ENCODE measurements at places on chromosomes 7 and 10.

DNA sequence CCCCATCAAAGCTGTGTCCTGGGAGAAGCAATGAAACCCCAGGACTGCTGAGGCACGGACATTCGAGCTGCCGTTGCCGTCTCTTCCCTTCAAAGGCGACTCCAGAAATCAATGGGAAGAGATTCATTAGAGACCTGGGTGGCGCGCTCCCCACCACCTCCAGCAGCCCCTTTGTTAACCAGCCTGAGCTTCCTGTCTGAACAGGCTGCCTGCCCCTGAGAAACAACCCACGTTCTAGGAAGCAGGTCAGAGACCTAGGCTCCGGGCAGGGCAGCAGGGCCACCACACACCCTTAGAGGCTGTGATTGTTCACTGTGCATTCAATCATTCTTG, 110.9 kb upstream of the PPIF start:
- no peak for DNase-seq

GRCh38 chr10:29553544-29554250, 81.1 kb downstream of the SVIL start:
- no peak for DNase-seq

DNA sequence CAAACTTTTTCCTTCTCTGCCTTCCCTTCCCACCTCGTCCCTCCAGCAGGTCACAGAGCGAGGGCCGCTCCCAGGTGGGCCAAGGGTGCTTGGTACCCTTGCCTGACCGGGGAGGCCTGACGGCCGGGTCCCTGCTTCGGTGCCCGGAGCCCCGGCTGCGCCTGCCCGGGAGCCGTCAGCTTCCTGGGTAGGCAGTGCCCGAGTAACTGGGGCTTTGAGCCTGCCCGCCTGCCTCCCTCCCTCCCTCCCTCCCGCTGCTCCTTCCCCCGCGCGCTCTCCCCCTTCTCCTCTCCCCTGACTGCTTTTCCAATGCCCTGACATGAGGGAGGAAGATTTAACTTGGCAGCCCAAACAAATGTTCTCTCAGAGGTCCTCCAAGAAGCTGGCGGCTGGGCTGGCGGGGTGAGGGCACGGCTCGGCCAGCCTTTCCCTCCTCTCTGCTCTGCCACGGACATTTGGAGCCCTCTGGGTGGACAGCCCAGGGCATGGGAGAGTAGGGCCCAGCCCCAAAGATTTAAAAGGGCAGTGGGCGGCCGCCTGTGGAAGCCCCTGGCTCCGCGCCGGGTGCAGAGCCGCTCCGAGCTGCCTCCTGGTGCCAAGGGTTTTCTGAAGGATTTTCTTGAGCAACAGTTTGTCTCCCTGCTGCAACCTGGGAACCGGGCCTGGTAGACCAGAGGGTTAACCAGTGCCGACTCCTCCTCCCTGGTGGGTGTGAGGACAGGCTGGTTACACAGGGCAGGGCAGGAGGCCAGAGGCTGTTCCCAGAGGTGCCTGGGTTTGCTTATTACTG, 2.0 kb downstream of the ZMIZ1 start:
- DNase-seq, result peak; percentile 61

GRCh38 chr7:114109721-114110120, 190.9 kb upstream of the PPP1R3A start:
- no peak for DNase-seq

- DNase-seq, result no peak
Observed at GRCh38 chr7:495761-496321, 23.8 kb downstream of the PDGFA start.

DNA sequence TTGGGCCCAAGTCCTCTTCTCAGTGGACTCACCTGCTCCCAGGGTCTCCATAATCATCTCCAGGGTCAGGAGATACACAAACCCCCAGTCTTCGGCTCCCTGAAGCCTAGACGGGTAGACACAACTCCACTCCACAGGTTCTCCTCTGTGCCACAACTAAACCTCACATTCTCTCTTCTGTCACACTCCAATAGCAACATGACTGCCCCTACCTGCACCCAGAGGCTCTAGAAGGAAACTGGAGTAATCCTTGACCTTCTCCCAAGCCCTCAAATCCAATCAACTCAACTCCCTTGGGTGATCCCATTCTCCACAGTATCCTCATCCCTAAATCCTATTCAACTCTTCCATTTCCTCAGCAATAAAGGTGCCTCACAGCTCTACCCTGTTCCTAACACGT, 16.2 kb downstream of the HNRNPF start:
- no peak for DNase-seq

GRCh38 chr7:134440067-134440466, 18.8 kb downstream of the AKR1B1 start:
- no peak for DNase-seq

GRCh38 chr10:110834629-110835301, 37.0 kb upstream of the PDCD4 start:
- DNase-seq, result no peak

DNA sequence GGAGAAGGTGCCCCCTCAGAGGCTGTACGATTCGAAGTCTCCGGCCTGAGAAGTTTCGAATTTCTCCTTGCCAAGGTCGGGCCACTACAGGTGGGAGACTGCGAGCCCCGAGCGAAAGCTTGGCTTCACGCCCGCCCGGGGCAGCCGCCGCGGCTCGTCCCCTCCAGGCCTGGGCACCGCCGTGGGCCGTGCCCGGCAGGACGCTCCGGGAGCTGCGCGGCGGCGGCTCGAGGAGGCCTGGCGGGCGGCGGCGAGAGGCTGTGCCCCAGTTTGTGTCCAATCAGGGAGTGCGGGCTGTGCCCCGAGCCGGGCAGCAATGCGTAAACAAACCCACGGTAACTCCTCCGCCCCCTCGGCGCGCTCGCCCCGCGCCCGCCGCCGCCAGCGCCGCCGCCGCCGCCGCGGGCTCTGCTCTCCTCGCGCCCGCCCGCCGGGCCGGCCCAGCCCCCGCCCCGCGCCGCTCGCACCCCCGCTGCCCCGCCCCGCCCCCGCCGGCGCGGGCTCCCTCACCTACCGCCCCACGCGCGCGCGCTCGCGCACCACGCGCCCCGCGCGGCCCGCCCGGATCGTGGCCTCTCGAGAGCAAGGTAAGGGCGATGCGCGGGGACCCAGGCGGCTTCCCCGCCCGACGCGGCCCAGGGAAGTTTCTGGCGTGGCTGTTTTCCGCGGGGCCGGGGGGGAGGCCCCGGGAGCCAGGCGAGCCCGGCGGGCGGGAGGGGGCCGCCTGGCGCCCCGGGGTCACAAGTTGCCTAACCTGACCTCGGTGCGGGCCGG, 57.8 kb upstream of the PCGF5 start:
- no peak for DNase-seq

DNA sequence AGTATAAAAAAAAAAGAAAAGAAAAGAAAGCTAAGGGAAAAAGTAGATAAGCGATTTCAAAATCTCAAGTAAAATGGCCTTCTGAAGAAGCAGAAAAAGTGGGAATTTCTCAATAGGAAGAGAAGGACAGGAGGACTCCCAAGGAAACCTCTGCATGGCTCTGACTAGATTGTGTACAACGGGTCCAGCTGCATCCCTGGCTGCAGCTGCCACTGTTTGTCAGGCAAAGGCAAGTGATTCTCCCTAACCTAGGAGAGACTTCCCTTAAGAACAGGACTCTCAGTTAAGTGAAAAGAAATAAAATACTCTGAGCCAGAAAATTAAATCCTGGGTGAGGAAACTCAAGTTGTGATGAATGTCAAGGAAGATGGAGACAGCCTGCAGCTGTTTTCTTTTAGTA, 298.6 kb upstream of the KIAA1217 start:
- DNase-seq, result no peak

DNA sequence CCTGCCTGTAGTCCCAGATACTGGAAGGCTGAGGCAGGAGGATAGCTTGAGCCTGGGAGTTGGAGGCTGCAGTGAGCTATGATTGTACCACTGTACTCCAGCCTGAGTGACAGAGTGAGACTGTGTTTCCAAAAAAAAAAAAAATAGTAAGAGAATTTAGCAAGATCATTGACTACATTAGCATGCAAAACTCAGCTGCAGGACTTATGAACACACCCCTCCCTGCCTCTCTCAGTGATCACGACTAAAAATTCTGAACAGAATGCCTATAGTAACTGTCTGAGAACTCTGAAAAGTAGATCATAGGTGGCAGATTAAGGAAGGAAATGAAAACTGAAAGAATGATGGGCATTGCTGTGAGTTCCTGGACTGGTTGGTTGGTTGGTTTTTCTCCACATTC, 50.5 kb downstream of the MYL10 start:
- no peak for DNase-seq

DNA sequence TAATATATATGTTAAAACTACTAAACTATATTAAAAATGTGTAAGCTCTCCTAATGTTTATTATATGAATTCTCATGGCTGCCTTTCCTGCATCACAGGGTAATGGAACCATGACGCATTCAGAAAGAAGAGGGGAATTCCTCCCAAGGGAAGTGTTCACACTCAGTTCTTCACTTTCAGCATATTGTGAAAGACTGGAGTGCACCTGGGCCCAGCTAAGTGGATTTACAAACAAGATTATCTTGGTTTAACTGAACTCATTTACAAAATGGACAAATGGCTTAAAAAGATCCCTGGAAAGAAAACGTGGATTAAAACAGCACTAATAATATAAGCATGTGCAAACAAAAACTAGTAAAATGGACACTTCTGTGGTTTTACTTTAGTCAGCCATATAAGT, 149.8 kb downstream of the DOCK4 start:
- DNase-seq, result no peak

GRCh38 chr10:80324086-80324485, 32.5 kb downstream of the DYDC1 start:
- DNase-seq, result no peak

GRCh38 chr10:43199684-43200537, 61.7 kb downstream of the CSGALNACT2 start:
- no peak for DNase-seq

GRCh38 chr10:104274762-104275721, 6.1 kb downstream of the GSTO2 start:
- DNase-seq, result no peak

- no peak for DNase-seq
Observed at GRCh38 chr10:77236029-77236428, 401.6 kb downstream of the KCNMA1 start.

DNA sequence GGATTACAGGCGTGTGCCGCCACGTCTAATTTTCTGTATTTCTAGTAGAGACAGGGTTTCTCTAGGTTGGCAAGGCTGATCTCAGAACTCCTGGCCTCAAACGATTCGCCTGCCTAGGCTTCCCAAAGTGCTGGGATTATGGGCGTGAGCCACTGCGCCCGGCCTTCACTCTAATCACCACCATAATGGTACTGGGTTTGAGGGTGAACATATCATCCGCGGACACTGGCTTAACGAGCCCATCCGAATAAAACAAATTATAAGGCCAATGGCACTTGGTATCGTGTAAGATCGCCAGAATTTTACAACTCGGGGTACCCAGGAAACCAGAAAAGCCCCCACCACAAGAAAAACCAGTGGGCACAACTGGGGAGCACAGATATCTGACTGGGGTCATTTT, 580 bp downstream of the FAM200A start:
- no peak for DNase-seq

DNA sequence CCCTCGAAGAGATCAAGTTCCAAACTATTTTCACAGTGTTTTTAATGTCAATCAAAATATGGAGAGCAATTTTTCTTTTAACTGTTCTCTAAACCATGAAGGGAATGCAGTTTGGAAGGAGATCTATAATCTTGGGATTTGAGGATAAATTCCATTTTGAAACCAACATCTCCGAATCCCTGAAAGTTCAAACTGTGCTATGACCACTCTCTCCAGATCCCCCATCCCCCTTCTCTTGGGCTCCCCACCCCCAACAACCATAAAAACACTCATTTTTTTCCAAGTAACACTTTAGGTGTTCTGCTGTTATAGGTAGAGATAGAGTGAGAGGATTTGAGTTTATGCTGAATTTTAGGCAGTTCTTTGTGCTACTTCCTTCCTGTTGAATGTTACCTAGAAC, 1.7 kb downstream of the CALD1 start:
- no peak for DNase-seq

All from epithelial cell of prostate (primary cell).